AG09309 (cell line): ENCODE measurements at places on chromosomes 2 and 18.

DNA sequence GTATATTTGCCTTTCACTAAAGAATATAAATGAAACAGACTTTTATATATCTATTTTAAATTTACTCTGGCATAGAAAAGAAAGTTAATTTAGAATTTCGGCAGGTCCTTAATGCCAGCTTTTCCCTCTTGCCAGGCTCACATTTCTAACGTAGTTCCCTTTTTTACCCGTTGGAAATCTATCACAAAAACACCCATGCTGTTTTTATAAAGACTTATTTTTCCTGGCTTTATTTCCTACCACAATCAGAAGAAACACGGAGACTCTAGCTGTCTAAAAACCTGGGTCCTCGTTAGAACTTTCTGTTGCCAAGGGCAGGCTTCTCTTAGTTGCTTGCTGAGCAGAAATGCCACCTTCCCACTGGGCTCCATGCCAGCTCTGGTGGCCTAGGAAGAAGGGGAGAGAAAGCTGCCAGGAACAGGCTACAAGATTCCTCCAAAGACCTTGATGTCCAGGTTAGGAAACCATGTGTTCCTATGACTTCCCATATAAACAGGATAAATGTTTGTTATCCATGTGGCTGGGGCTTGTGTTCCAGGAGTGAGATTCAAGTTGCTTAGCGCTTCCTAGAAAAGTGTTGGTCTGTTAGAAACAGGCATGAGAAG lies 17.8 kb upstream of the TMEM18 start:
- no peak for DNase-seq

- peak; percentile 72 for DNase-seq
Measured at GRCh38 chr2:69816923-69817542, 12.4 kb upstream of the GMCL1 start.

DNA sequence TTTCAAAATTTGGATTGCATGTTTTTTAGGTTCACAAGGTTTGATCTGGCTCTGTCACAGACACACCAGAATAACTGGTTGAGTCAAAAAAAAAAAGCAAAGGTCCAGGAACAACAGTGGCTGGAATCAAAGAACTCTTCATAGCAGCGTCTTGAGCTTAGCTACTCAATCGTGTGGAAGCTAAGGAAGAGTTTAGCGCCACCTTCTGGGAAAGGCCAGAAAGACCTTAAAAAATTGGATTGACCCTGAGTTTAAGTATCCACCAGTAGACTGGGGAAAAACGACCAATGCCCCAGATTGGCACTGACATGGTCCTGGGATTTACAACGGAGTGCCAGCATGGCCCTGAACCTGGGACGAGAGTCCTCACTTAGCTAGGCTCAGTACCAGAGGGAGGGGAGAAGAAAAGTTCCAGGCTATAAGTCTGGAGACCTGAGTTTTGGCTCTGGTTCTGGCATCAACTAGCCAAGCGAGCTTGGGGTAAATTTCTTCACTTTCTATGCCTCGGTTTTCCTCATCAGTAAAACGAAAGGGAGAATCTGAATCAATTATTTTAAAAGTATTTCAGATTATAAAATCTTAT lies 71.1 kb upstream of the TFCP2L1 start:
- DNase-seq: peak; percentile 23

- DNase-seq: no peak
Measured at GRCh38 chr2:231680285-231680991, 27.9 kb upstream of the PTMA start.

DNA sequence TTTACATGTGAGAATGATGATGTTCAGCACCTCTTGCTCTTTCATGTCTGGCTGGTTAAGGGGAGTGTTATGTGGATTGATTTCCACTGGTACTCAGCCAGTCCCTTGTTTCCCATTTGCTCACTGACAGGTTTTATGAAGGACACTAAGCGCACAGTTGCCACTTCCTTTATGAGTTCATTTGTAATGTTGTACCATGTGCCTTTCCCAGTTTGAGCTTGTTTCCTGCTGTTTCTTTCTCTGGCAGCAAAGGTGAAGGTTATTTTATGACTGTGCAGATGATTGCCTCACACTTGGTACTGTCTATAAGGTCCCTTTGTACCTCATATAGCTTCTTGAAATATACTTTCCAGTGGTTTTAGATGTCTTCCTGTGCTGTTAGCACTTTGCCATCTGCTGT lies 1700.5 kb upstream of the TMEFF2 start:
- DNase-seq: no peak

DNA sequence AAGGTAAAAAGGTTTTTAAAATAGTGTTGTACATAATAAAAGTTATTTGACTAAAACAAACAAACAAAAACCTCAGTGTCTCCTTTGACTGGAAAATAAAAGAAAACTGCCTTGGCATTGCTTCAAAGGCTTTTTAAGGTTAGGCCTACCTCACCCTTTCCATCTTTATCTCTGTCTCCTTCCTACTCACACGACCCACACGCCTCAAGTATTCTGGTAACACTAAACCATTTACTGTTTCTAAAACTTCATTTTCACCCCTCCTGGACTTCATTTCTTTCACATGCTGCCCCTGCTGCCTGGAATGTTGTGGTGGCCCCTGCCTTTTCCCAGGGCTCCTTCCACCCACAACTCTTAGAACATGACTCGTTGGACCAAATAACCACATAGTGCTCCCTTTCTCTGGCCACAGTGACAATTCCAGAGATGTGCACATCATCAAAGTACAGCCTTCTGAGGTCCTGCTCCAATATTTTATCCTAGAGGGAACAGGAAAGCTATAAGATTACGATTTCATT lies 54.0 kb downstream of the ERBB4 start:
- DNase-seq: no peak

GRCh38 chr2:4684921-4685320 lies 981.5 kb downstream of the DCDC2C start:
- DNase-seq: no peak

- peak; percentile 71 for DNase-seq
Measured at GRCh38 chr18:8701546-8702118, 3.7 kb upstream of the MTCL1 start.

GRCh38 chr2:237427769-237428506 lies 14.0 kb upstream of the COL6A3 start:
- no peak for DNase-seq

DNA sequence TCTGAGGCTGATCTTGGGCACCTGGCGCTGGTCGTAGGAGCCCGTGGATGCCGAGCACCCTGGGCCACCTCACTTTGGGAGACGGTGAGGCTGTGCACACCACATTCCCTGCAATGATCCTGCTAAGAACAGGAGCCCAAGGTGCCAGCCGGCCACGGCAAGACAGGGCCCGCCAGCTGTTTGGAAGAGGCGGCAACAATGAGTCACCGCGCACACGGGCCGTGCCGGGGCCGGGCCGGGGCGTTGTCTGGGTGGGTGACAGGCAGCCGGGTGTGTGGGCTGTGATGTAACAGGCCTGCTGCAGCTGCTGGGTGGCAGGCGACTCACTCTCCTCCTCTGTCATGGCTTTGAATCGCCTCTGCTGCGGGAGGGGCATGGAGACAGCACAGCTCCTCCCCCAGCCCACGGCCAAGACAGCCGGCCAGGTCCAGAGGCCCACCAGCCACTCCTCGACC lies 49.7 kb upstream of the ODC1 start:
- DNase-seq: peak; percentile 33

DNA sequence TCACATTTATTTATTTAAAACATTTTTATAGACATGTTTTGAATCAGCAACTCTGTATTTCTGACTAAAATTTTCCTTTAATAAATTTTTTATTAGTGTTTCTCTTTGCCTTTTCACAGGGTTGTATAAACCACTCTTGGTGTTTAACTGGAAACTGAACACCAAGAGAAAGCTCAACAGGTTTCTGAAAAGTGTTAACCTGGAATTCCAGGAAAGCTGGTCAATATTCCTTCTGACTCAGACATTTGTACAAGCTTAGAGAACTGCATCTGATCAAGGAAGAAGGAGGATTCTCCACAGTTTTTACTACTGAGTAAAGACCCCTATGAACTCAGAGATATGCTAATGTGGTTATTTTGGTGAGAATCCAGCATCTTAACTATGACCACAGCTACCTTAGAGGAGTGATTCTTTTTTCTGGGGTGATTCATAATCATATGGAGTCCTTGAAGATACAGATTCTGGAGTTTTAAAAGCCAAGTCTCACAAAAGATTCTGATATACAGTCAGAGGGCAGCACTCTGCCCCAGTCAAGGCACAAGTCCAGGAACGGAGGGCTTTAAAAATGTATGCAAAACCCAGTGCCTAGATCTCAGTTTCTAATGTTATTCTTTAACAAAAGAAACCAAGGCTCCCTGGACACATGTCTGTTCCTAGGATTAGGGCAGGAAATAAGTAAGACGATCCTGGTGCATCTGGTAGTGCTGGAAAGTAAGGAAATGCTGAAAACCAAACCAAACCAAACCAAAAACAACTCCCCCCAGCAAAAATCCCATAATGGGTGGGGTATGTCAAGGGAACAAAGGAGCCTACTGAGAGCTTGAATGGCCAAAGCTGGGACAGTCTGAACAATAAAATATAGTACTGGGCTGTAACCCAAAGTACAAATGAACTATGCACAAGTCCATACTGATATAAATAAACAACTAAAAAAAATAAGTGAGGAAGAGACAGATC lies 85.1 kb upstream of the FZD5 start:
- no peak for DNase-seq

GRCh38 chr2:64854773-64855237 lies 134.4 kb upstream of the SLC1A4 start:
- DNase-seq: no peak

DNA sequence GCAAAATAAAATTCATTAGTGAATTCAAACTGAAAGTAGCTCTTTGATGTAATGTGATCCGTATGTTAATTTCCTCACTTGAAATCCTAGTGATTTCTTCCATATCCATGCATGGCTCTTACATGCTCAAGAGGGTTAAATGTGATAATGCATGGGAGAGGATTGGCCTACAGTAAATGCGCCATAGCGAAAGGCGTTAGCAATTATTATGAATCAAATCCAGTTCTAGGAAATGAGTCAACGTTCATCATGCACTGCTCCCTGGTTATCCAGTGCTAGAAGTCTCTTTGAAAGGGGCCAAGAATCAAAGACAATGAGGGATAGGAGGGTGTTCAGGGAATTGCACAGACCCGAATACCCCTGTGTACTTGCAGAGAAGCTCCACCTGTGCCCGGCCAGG lies 101.4 kb upstream of the RASGRP3 start:
- DNase-seq: no peak

- no peak for DNase-seq
Measured at GRCh38 chr2:167702227-167702626, 545.2 kb downstream of the STK39 start.

GRCh38 chr2:144629935-144630334 lies 110.0 kb upstream of the ZEB2 start:
- DNase-seq: no peak

DNA sequence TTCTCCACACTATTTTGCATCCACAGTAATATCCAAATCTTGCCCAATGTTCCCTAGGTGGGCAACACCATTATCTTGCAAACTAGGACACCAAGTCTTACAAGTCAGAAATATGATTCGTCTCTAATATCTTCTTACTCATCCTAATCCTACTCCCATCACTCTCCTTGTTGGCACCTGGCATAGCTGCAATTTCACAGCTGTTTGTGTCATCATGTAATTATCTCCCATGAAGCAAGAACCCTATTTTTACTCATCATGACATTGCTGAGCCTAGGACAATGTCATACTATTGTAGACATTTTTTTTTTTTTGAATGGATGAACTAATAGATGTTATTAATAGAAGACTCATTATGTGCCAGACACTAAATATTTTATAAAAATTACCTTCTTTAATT lies 91.3 kb upstream of the CCDC141 start:
- no peak for DNase-seq

GRCh38 chr2:234881413-234882241 lies 70.2 kb upstream of the SH3BP4 start:
- no peak for DNase-seq

GRCh38 chr2:207279520-207279919 lies 113.8 kb upstream of the KLF7 start:
- no peak for DNase-seq

GRCh38 chr18:13243363-13243762 lies 24.8 kb downstream of the LDLRAD4 start:
- DNase-seq: no peak

- peak; percentile 24 for DNase-seq
Measured at GRCh38 chr2:119389615-119390306, 23.0 kb downstream of the DBI start.

GRCh38 chr2:166764702-166765101 lies 123.6 kb upstream of the XIRP2 start:
- no peak for DNase-seq

DNA sequence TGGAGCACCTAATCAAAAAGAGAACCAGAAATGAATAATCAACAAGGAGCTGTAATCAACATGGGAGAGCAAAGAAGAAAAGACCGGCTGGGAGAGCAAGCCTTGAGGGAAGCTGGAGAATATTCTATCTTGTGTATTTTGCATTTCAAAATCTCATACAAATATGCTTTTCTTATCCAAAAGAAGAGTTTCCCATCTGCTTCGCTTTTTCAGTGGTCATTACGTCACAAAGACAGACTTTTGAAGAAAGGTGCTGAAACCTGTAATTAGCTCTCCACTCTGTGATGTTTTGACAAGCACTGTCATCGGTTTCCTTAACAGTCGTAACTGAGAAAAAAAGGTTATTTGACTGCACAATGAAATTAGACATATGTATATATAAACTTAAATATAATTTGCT lies 139.1 kb upstream of the TACR1 start:
- no peak for DNase-seq

GRCh38 chr2:241260911-241261310 lies 54.6 kb downstream of the HDLBP start:
- DNase-seq: no peak

DNA sequence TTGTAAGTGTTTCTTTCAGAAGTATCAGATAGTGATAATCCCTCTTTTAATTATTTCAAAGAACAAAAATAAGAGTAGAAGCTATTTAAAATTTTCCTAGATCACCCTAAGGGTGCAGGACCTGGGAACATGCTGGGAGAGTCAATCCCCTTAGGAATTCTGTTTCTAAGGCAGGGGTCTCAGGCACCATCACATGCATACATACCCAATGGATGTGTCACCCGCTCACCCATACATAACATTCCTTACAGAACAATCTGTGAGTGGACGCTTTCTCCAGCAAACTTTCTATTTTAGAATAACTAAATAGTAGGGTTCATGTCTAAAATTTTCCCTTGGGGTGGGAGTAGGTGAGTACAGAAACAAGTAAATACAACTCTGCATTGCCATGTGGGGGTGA lies 8.4 kb downstream of the DSEL start:
- DNase-seq: no peak

DNA sequence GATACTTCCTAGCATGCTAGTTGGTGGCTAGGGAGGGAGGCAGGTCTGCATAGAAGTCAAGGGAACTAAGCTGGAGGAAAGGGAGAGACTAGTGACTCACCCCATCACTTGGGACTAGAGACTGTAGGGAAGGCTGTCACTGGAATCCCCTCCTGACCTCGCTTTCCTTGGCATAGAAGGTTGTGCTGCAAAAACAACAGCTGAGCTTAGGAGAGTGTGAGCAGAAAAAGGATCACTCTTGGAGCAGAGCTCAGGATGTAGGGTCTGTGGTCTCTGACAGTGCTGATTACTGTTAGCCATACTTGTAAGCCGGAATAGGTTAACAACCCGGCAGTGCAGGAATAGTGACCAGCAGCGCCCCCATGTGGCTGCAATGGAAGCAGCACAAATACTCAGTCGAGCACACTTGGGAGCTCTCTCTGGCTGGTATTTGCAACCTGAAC lies 66.9 kb upstream of the SMAD2 start:
- no peak for DNase-seq

GRCh38 chr2:240685771-240686371 lies 3.2 kb upstream of the AQP12B start:
- no peak for DNase-seq

GRCh38 chr18:79647307-79647706 lies 32.3 kb upstream of the CTDP1 start:
- no peak for DNase-seq
